Endothelial cell (in vitro differentiated cells): ENCODE measurements at places on chromosomes 2 and 18.

DNA sequence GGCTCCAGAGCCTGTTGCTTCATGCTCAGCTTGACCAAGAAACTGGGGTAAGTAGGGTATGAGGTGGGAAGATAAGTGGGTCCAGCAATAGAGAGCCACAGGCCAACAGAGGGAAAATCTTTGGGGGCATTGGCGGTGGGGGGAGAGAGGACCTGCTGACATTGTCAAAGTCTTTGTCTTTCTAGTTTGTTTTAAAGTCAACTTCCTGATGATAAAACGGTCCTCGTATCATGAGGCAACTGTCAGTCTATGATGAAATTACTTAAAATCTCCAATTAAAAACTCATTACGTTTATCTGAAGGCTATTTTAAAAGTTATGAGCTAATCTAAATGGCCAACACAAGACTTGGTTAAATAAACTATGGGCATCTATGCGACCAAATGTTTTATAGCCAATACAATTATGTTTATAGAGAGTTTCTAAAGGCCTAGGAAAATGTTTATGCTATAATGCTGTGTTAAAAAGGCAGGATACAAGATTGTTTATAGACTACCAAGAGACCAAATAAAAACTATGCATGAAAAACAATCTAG is 84.4 kb upstream of the CD28 start:
- no peak for DNase-seq

- DNase-seq: no peak
Measured at GRCh38 chr18:45157576-45157975, 457.7 kb upstream of the SLC14A2 start.

DNA sequence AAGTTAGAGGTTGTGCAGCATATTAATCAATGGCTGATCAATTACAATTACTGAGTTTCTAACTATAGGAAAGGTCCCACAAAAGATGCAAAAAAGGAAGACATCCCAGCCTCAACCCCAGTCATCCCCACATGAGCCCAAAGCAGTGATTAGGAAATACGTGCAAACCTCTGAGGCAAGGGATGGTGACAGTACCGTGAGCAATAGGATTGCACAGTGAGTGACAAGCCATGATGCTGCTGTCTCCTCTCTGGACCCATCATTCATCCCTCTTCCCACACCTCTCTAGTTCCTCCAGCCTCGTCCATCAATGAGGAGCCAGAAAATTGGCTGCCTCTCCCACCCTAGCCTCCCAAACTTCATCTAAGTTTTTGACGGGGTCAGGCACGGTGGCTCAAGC is 4.0 kb upstream of the SLC11A1 start:
- DNase-seq: no peak

DNA sequence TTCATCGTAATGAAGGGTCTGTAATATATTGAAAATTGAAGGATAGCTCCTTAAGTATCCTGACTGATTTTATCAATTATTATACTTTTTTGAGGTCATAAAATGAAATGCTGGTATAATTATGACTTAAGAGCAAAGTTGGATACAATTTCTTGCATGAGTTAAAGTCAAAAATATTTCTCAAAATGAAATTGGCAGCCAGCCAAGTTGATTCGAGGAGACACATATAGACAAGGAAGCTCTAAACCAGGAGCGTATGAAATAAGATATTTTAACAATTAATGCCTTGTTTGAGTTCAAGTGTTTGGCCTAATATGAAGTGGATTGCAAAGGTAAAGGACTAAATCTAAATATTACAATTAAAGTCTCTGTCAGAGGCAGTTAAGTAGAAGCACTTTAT is 260.4 kb upstream of the DSEL start:
- DNase-seq: no peak

DNA sequence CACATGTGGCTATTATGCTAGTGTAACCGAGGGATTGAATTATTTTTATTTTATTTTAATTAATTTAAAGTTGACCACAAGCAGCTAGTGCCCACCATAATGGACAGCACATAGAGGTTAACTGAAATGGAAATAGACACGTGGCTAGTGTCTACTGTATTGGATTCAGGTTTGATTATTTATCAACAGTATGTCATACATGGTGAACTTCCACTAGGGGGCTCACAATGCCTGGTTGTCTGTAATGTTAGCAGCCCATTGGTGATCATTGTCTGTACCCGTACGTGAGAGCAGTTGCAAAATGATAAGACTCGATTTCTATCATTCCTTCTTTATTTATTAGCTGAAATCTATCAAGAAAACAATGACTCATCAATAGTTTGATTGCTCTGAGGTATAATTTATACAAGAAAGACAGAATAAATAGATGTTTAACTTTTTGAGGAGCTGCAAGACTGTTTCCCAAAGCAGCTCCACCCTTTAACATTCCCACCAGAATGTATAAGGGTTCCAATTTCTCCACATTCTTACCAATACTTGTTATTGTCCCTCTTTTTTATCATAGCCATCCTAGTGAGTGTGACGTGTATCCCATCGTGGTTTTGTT is 76.5 kb downstream of the CYBRD1 start:
- DNase-seq: peak; percentile 41

GRCh38 chr2:65294701-65295100 is 67.1 kb downstream of the ACTR2 start:
- DNase-seq: no peak

DNA sequence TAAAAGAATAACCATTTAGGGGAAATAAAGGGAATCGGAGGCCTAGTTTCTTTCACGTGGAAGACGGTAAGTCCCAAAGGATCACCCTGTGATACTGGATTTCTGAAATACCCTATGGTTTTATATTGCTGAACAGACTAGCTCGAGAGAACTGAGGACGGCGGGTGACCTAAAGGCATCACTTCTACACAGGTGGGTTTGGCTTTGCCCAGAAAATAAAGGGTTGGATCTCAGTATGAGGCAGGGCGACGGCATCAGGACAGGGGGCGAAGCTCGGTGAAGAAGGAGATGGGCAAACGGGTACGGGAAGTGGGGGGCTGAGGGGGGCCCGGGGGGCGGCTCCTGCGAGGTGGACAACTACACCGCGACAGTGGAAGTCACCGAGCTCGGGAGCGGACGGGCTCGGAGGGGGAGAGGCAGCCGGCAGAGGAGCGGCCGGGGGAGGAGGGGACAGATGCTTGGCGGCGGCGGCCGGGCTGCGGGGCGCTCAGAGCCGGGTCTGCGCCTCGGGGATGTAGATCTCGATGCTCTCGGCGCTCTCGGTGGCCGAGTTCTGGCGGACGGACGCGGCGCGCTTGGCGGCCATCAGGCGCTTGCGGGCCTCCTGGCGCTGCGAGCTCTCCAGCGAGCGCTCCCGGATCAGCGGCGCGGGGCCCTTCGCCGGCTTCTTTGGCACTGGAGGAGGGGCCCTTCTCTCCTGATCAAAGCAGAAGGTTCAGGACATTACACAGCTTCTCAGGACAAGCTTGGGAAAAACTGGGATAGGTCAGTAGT is 48.9 kb downstream of the TGIF1 start:
- DNase-seq: peak; percentile 58

GRCh38 chr2:67650291-67651133 is 253.4 kb downstream of the ETAA1 start:
- peak; percentile 68 for DNase-seq

GRCh38 chr18:22489704-22490103 is 72.0 kb upstream of the CTAGE1 start:
- no peak for DNase-seq

DNA sequence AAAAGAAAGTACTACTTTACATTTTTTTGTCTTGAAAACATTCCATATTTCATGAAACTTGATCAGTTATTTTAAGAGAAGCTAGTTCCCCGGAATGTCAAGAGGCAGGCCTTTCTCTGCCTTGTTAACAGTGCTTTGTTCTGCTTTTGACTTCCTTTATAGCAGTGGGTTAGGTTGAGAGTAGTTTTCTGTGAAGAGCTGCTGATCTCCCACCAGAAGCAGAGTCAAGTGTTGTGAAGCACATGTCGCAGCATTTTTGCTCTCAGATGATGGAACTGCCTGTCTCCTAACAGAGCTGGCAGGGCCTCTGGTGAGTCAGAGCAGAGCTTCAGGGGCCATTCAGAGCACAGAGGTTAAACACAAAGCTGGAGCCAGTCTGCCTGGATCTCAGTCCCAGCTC is 871.8 kb downstream of the SLC4A3 start:
- no peak for DNase-seq

DNA sequence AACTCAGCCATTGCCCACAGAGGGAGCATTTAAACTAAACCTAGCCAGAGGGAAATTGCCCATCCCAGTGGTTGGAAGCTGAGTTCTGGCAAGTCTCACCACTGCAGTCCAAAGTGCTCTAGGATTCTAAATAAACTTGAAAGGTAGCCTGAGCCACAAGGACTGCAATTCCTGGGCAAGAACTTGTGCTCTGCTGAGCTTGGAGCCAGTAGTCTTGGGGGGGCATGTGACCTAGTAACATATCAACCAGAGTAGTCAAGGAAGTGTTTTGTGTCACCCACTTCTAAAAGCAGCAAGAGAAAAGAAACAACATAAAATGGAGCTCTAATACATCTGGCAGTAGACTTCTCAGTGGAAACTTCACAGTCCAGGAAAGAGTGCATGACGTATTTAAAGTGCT is 167.0 kb downstream of the PTH2R start:
- no peak for DNase-seq

GRCh38 chr18:58114766-58115165 is 70.7 kb downstream of the NEDD4L start:
- DNase-seq: no peak

DNA sequence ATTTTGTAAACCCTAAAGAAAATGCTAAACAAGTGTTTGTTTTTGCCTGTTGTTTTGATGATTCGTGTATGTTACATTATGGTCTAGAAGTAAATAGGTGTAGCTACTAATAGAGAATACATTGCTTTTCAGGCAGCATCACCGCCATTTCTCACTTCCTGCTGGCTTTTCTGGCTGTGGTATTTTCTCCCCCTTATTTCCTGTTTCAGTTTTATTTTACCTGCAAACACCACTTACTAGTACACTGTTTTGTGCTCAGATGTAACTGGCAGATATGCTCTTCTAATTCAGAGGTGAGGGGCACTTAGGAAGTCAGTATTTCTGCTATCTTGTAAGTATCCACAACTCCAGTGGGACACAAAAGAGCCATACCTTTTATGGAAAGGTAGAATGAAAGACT is 38.1 kb upstream of the SLC3A1 start:
- no peak for DNase-seq

- DNase-seq: no peak
Measured at GRCh38 chr2:12257476-12257875, 459.3 kb upstream of the TRIB2 start.

DNA sequence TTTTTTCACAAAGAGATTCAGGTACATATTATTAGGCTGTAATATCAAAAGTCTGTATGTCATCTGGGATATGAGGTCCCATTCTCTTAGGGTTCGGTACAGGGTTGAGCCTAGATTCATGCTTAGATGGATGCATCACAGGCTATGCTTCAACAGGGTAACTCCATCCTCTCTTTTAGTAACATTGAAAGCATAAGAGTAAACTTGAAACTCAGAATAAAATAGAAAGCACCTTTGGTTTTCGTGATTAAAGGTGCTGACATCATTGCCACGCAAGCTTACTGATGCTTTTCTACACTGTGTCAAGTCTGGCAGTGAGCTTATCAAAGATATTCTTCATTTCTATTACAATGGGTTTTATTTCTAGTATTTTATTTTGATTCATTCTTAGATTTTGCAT is 419.1 kb upstream of the DSEL start:
- DNase-seq: no peak

DNA sequence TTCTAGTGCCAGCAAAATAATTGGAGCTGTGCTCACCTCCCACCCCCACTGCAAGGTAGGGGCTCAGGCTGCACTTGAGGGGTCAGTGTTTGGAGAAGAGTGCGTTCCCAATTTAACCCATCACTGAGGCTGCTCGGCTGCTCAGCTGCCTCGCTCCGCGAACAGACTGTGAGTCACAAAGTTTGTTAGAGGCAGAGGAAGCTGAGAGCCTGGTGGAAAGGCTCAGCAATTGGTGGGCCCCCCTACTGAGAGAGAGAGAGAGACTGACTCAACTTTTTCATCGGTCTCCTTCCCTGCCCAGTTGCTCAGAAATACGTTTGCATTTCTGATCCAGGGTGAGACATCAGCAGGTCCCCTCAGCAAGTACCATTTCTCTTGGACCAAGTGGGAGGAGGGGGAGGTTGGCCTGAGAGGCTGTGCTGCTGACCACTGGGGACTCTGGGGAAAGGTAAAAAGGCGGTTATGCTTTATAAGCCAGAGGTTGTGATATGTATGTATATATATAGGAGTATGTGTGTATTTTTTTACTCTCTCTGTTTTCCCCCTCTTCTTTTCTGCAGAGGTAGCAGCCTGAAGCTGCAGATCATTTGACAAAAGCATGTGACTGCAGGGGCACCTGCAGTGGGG is 1.5 kb downstream of the EFR3B start:
- no peak for DNase-seq

DNA sequence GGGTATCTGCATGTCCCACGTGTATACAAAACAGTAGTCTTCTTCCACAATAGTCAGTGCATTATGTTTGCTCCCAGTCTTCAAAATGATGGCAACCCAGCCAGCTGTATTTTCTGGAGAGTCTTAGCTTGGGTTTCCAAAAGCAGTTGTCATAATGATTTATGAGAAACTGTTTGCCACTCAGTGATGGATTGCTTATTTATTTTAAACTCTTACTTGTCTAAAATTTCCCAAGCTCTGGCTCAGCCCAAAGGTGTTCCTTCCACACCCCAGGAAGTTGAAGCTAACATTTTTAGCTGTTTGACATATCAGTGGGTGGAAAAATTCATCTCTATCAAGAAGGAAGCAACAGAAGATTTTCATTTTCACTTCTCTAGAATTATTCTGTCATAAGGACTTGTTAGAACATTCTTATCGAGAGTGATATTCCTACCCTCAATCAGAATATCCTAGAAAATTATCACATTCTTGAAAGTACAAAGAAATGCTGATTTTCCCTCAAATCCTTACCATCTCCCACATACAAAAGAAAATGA is 78.8 kb downstream of the ASAP2 start:
- no peak for DNase-seq

DNA sequence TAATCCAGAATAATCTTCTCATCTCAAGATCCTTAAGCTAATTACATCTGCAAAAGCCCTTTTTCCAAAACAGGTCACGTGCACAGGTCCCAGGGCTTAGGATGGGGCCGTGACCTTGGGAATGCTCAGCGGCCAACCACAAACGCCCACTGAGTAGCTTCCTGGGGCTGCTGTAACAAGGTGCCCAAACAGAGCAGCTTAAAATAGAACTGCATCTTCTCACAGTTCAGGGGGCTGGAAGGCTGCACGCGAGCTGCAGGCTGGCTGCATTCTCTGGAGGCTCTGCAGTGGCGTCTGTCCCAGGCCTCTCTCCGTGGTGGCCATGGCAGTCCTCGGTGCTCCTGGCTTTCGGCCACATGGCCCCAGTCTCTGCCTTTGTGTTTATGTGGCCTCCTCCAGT is 31.9 kb downstream of the ADI1 start:
- no peak for DNase-seq
